ENCODE measurements at places on chromosomes 7 and 10.
A peak's percentile ranks its signal among the peaks of the same experiment; 100 is the strongest.

GRCh38 chr7:122485856-122486255 is 181.3 kb upstream of the FEZF1 start:
- DNase-seq, result no peak

DNA sequence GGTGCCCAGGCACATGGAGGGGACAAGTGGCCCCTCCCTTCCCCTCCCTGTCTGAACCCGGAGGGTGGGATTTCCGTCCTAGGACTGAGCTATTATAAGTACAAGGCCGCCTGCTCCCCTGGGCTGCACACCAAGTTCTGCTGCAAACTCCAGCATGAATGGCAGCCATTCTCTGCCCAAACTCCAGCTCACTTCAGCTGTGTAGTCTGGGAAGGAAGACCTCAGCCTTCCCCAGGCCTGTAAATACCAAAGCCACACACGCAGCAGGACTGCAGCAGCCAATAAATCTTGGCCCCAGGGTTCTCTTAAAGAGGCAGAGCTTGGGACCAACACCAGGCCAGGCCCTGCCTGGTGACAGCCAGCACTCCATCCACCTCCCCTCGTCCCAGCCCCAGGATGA is 291.3 kb upstream of the ZMIZ1 start:
- no peak for DNase-seq

GRCh38 chr10:79947083-79947415 is 1.9 kb downstream of the SFTPD start:
- DNase-seq, result no peak

DNA sequence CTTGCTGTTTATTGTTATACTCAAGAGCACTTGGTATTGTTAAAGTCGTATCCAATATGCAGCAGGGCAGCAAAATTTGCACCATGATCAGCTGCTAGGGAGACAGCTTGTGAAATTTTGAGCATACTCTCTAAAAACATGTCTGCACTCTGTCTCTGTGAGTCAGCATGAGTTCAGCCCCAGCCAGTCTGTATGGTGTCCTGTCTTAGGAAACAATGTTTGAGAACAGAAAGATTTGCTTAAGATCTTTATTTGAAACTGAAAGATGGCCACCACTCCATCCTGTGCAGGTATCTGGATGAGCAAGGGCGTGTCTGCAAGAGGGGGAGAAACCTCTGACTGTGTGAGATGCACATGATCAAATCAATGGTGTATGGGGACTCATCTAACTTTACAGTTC is 97.1 kb downstream of the GNAI1 start:
- DNase-seq, result no peak

DNA sequence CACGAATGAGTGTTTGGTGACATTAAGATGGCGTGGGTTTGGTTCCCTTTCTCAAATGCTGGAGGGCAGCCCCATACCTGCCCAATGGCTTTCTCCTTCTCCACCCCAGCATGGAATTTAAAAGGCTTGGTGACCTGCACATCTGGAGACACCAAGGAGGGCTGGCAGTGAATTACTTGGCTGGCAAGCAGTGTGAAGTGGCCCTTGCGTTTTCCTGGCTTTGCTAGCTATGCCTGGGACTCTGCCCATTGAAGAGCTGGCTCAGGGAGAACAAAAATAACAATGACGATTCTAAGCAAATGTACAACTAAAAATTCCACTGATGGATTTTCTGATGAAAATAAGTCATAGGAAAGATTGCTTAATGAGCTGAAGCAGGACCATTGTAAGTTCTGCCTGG is 203.7 kb downstream of the CYP26A1 start:
- DNase-seq, result no peak

DNA sequence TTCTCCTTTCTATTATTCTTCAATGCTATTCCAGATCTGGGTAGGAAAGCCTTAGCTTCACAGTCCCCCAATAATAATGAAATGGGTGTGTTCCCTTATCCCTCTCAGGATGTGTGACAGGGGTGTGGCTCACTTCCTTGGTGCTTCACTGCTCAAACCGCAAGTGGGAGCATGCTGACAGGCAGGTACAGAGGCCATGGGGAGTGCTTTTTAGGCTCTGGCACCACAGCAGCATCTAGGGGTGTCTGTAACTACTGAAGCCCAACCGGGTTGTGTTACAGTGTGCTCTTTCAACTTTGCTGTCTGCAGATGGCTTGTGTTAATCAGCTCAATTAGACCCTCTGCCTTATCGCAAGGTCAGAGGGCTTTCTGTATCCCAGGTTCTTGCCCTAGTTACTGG is 79.4 kb upstream of the CYP2C9 start:
- DNase-seq, result no peak

GRCh38 chr7:4798706-4799235 is 23.3 kb downstream of the AP5Z1 start:
- DNase-seq, result no peak

DNA sequence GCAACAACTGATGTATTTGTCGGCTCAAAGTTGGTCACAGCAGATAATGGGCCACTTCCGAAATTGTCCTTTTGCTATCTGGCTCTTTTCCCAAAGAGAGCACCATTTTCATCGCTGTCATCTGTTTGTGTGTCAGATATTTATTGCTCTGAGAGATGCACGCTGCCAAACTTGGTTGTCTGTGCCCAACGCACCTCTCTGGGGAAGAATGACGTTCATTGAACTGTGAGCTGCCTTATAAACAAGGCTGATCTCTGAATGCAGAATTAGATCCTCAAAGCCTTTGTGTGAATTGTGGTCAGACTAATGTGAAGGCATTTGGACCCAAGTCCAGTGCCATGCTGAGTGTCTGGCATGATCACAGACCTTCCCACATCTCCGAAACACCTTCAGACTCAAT is 174.7 kb upstream of the LYZL1 start:
- no peak for DNase-seq

DNA sequence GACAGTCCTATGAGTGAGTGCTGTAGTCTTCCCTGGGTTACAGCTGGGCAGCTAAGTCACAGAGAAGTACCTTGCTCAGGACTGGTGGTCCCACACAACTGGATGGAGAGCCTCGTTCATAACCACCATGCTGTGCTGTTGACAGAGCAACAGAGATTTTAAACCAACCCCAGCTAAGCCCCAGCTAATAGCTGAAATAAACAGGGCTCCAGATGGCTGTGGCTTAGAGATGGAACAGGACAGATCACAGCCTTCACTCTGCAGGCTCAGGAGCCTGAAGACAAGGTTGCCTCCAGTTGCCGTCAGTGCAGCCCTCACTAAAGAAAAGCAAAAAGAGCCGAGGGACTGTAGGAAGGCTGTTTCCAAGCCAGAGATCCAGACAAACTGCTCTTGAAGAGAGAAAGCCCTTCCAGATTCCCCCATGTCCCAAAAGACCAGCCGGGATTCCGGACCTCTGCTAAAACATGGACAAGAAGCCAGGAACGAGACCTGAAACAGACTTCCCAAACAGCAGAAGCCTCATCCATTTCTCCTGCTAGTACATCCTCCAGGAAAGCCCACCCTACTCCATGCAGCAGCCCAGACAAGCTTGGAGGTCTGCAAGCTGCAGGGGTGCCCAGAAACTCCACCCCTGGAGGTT is 4.2 kb downstream of the HTRA1 start:
- no peak for DNase-seq

DNA sequence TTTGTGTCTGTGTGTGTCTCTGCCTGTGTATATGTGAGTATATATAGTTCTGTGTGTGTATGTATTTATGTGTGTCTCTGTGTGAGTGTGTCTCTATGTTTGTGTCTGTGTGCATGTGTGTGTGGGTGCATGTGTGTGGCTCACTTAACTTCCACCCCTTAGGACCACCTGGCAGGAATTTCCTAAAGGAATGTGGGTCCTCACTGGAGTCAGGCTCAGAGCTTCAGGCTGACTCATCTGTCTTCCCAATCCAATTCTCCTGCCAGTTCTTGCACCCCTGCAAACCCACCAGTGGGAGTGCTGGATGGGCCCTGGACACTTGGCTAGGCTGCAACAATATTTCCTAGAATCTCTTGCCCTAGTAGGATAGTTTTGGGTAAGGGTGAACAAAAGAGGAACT is 70.2 kb upstream of the GRB10 start:
- no peak for DNase-seq

DNA sequence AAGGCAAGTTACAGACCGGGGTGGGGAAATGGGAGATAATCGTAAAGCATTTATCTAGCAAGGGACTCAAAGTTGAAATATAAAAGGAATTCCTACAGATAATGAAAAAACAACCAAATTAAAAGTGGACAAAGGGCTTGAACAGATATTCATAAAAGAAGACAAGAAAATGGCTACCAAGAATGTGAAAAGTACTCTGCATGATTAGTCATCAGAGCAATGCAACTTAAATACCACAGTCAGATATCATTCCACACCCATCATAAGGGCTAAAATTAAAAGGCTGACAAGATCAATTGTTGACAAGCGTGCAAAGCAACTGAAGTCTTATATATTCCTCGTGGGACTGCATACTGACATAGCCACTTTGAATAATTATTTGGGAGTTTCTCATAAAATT is 124.6 kb upstream of the RSU1 start:
- no peak for DNase-seq

DNA sequence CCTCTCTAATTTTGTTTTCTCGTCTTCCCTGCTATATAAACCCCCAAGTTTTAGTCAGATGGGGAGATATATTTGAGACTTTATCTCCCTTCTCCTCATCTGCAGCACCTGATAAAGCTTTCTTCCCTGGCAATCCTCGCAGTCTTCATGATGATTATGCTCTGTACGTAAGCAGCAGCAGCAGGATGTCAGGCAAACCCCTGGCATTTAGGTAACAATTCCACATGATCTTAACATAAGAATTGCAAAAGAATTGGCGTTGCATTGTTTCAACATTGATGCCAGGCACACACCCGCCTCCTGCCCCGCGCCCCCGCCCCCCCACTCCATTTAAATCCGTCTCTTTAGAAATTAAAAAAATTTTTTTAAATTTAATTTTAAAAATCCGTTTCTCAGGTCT is 6.1 kb downstream of the PKD1L1 start:
- DNase-seq, result no peak

DNA sequence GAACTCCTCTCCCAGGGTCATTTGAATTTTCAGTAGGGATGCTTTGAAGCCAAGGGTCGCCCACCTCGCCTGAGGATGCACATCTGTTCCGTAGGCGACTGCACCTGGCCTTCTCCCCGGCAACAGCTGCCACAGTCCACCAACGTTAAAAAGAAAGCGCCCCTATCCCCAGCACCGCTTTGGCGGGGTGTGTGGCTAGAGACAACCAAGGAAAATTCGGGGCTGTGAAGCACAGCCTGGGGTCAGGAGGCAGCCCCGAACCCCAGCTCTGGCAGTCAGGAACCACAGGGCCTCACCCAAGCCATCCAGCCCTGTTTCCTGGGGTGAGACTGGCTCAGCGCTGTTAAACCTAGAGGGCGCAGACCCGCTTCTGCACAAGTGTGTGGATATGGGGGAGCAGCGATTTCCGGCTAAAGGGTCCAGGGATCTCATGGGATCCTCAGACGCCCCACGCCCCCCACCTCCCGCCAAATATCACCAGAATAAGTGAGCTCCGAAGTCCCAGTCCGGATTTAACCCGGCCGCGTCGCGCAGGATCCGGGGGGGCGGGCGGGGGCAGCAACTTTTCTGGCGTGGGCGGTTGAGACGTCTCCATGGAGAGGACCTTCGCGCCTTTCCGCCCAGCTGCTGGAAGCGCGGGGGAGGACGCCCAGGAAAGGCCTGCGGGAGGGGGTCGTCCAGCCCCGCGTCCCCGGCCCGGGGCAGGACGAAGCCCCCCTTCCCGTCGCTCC is 822 bp downstream of the ZC3HAV1L start:
- DNase-seq, result peak; percentile 72

DNA sequence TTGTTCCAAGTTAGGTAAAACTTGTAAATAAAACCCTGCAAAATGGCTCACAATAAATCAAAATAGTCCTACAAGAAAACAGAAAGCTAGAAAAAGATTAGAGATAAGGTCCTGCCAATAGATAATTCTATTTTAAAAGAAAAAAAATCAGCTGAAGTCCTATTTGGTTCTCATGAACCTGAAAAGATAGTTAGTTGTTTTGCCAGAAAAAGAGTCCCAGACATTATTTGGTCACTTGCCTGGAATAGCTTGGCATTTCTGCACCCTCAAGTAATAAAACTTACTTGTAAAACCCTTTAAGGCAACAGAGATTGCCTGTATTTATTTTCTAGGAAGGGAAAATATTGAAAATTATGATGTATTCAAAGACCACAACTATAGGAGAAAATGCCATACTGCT is 47.7 kb downstream of the LRRN3 start:
- DNase-seq, result no peak

GRCh38 chr7:157867685-157868305 is 531.0 kb downstream of the DNAJB6 start:
- peak; percentile 59 for DNase-seq

Data from aorta (tissue), 5 donors.